ENCODE measurements at places on chromosomes 7 and 10.

DNA sequence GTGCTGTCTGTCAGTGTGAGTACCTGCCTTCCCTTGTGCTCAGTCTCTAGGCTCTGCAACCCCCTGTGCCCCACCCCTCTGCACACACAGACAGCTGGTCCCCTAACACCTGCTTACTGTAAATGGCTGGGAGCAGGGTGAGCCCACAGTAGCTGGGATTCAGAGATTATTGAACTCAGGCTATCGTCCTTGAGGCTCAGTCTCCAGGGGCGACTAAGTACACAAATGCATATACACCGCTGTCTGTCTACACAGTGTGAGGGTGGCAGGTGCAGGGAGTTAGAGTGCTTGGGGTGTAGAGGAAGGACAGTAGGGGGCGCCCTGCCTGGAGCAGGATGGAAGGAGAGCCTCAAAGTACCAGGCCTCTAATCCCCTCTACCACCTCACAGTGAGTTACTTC lies 12.9 kb downstream of the UPP1 start:
- DNase-seq: no peak

DNA sequence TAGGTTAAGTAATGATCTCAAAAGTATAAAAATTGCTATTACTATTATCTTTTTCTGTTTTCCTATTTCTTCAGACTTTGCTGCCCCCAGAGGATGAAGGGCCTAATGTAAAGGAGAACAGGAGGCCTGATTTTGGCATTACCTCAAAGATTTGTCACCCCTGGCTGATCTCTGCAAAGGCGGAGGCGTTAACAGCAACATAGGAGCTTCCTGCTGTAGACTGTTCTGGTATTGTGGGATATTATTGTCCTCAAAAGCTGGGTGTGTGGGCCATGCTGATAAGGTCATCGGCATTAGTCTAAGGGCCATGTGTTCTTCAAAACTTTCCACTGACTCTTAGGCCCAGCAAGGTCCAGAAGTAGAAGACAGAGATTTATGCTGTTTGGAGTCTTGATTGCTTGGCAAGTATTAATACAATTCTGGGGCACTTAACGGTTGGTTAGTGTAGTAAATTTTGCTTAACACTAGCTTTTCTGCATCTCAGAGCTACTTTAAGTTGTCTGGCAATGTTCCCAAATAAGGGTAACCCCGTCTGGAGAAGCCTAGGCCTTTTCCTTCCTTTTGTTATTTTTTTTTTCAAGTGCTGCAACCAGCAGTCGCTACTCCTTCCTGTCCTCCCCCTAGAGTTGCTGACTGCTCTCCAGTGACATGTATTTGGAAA lies 14.0 kb upstream of the ENTPD1 start:
- peak; percentile 74 for DNase-seq

- DNase-seq: no peak
Measured at GRCh38 chr7:108322046-108322445, 134.2 kb downstream of the NRCAM start.

GRCh38 chr10:66827353-66827752 lies 98.5 kb upstream of the LRRTM3 start:
- DNase-seq: no peak

DNA sequence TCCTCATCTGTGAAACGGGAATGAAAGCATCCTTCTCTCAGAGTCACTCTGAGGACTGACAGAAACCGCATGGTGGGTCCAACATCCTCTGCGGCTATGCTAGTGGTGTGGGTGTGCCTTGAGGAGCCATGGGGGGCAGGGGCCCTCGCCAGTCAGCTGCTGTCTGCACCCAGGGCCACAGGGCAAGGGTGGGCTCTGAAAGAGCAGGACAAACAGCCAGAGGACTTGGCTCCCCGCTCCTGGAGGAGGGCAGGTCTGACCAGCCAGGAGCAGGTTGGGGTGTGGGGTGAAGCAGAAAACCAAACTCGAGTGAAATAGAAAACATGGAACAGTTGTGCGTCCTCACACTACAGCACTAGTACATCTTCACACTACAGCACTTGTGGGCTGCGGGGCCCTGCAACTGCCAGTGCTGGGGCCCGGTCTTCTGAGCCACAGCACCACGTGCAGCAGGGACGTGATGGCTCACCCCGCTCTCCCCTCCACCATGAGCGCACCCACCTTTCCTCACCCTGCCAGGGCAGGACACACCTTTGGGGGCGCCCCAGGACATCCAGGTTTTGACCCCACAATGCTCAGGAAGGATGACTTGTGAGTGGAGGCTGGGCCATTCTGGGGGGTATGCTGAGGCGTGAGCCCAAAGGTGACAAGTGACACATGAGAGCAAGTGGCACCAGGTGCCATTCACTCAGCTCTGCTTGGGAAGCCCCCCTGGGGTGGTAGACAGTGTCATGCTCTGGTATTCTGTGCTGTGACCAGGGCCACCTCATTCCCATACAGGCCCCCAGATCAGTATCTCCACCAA lies 96.1 kb upstream of the RET start:
- no peak for DNase-seq

DNA sequence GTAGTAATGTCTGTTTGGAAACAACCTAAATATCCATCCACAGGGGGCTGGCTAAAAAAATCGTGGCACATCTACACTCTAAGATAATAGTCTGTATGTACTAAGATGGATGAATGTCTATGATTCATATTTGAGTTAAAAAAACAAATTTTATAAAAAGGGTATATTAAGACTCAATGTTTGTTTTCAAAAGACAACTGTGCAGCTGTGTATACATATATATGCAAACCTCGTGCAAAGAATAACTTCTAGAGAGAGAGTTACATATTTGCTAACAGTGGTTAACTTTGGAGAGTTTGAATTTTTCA lies 323.5 kb downstream of the PLXNA4 start:
- no peak for DNase-seq

DNA sequence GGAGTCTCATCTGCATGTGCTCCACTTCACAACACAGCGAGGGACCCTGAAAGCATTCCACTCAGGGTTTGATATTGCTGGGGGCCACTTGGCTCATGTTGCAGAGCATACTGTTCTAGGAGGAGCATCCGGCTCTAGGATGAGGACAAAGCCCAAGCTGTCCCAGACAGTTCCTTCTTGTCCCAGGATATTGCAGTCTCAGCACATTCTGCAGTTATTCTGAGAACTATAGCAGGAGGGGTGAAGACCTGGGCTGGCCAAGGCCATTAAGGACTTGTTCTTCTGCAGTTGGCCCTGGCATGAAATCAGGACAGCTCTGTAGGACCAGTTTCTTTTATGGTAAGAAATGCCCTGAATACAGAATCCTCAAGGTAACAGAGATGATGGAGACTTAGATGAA lies 48.9 kb upstream of the C10orf120 start:
- no peak for DNase-seq

- DNase-seq: no peak
Measured at GRCh38 chr7:1237704-1238255, 5.1 kb downstream of the UNCX start.

GRCh38 chr10:129770286-129770685 lies 193.8 kb downstream of the EBF3 start:
- no peak for DNase-seq

DNA sequence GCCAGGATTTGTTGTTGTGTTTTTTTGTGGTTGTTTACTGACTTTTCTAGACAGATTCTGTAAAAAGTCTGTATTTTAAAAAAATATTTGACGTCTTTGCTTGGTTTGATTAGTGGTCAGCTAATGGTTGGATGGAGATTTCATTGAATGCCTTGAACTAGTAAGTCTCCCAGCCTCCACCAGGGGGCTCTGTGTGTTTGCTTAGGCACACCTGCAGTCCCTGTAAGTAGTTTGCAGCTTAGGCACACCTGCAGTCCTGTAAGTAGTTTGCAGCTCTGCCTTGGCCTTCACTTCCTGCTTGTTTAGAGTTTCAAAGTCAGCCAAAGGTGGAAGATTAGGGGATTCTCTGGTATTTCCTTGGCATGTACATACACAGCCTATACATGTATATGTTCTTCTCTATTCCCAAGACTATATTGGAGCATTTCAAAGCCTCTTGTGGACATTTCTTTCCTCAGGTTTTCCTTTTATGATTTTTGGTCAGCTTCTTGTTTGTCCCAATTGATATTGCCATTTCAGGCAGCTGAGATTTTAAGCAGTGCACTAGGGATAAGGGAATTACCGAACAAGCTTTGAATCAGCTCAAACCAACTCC lies 101.6 kb downstream of the CCSER2 start:
- peak; percentile 62 for DNase-seq

DNA sequence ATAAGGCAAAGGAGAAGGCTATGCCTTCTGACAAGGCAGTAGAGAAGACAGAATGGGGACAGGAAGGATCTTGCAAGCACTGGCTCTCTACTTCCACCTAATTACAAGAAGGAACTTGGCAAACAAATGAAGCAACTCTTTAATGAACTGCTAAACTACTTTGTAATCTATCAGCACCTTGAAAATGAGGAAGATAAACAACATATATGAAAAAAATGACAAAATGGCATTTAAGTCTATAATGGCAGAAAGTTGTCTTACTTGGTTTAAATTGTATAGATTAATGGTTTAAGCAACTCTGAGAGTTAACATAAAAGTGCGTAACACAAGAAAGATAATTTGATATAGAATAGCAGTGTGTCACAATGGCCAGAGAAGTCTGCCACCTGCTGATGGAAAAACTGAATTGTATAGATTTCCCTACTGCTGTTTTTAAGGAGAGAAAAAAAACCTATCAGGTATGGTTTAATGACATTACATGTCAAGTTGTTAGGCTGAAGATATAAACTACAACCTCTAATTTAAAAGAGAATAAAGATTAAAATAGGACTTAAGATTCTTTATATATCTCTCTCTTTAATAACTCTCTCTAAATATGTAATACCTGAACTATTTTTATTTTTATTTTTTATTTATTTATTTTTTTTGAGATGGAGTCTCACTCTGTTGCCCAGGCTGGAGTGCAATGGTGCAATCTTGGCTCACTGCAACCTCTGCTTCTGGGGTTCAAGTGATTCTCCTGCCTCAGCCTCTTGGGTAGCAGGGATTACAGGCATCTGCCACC lies 11.8 kb downstream of the NT5C3A start:
- DNase-seq: peak; percentile 34

DNA sequence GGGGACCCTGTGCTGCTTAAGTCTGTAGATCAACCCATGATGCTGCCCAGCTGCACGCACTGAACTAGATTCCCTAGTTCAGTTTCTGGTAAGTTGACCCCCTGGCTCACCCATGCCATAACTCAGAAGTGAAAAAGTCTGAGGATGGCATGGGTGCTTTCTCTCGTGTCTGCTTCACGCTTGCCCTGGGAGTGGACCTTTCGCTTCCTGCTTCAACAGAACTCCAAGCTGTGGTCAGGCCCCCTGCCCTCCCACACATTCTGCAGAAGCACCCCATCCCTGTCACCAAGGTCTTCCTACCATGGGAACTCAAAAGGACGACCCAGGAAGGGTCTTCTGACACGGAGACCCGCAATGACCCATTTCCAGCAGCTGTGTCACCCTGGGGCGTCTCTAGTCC lies 39.9 kb downstream of the LRRC18 start:
- DNase-seq: no peak

- DNase-seq: no peak
Measured at GRCh38 chr10:99976886-99977665, 32.7 kb downstream of the DNMBP start.

DNA sequence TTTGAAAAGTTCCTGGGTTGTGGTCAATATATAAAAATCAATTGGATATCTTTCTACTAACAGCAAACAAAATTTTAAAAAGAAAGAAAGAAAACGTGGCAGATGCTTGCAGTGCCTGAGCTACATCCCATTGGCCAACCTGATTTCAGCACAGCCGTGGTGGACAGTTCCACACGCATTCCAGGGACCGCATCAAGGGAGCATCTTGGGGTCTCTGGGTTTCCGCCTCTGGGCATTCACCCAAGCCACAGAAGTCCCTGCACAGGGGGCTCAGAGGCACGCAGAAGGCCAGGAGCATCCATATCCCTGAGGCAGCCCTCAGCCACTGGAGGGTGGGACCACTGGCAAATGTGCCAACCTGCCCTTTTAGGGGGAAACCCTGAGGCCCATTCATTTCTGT lies 254.5 kb upstream of the RNF32 start:
- DNase-seq: no peak

DNA sequence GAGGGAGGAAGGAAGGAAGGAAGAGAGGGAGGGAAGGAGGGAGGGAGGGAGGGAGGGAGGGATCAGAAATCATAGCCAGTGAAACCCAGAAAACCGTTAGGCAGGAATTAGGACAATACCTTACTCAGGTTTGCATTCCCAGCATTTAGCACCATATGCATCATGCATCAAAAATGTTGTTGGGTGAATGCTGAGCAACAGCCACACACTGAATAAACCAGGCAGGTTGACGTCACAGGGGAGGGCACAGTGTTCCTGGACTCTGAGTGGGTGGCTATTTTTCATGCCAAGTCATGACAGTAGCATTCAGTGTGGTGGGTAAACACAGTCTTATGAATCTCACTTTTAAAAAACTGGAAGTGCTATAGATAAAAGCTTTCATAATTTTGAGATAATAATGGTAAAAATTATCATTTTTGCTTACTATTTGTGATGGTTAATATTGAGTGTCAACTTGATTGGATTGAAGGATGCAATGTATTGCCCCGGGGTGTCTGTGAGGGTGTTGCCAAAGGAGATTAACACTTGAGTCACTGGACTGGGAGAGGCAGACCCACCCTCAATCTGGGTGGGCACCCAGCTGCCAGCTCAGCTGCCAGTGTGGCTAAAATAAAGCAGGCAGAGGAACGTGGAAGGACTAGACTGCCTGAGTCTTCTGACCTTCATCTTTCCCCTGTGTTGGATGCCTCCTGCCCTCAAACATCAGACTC lies 199.1 kb upstream of the PRKCQ start:
- DNase-seq: no peak

- no peak for DNase-seq
Measured at GRCh38 chr10:95395947-95396449, 105.2 kb upstream of the PDLIM1 start.

DNA sequence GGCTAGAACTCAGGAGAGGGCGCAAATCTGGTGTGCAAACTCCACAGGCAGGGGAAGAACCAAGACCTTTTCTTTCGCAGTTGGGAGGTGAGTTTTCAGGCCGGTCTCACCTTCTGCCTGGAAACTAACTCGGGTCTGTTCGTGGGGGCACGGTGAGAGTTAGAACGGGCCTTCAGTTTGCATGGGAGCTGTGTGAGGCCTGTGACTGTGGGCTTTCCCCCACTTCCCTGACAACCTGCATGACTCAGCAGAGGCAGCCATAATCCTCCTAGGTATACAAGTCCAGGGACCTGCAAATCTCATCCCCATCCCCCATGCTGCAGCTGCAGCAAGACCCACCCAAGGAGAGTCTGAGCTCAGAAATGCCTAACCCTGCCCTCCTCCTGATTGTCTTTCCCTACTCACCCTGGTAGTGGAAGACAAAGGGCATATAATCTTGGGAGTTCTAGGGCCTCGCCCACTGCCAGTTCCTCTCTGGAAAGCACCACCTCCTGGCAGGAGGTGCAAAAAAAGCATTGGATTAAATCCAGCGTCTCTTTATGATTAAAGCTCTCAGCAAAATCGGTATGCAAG lies 194.9 kb upstream of the ETV1 start:
- no peak for DNase-seq

- DNase-seq: no peak
Measured at GRCh38 chr10:101453791-101454718, 100.1 kb downstream of the BTRC start.

- DNase-seq: no peak
Measured at GRCh38 chr10:111698711-111699110, 484.9 kb downstream of the GPAM start.

GRCh38 chr10:129039406-129040370 lies 427.4 kb upstream of the MGMT start:
- DNase-seq: no peak

- no peak for DNase-seq
Measured at GRCh38 chr7:4845740-4846142, 16.1 kb downstream of the PAPOLB start.

- no peak for DNase-seq
Measured at GRCh38 chr10:1747590-1748157, 10.3 kb upstream of the ADARB2 start.

GRCh38 chr10:97974526-97975525 lies 55.6 kb downstream of the CRTAC1 start:
- DNase-seq: no peak

Measured in GDM1 (cell line).